ENCODE measurements at places on chromosomes 4 and X.

GRCh38 chr4:129581305-129581704, 485.4 kb downstream of the C4orf33 start:
- no peak for DNase-seq

DNA sequence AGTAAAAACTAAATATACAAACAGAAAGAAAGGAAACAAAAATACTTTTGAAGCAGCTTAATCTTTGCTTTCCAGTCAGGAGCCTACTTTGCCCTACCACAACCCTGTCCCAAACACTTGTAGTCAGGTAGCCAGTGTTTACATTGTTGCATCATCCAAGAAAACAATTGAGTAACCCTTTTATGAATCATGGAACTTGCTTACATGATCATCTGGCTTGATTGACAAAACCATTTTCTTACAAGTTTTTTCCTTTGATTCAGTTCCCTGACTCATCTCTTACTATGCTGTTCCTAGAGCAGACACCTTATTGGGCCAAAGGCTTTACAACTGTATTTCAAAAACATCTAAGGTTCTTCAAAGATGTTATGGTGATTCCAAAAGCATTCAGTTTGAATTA, 740.1 kb downstream of the KLHL13 start:
- no peak for DNase-seq

- DNase-seq = no peak
Observed at GRCh38 chr4:48939785-48940184, 33.2 kb upstream of the OCIAD2 start.

DNA sequence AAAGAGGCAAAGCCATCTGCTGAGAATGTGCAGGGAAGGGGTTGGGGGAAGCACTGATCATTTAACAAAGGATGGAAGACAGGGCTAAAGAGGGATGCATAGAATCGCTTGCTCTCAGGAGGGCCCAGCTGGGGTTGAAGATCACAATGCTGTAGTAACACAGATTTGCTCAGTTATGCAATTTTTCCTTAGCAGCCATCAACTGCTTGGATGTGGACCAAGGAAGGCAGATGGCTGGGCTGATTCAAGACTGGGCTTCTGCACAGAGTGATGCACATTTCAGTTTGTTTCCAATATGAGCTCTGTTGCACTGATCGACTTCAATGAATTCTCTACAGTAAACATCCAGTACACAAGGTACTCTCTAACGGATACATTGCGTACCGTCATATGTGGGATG, 127.8 kb upstream of the TBL1X start:
- DNase-seq = no peak

GRCh38 chr4:154490583-154491340, 837 bp downstream of the DCHS2 start:
- DNase-seq = no peak

DNA sequence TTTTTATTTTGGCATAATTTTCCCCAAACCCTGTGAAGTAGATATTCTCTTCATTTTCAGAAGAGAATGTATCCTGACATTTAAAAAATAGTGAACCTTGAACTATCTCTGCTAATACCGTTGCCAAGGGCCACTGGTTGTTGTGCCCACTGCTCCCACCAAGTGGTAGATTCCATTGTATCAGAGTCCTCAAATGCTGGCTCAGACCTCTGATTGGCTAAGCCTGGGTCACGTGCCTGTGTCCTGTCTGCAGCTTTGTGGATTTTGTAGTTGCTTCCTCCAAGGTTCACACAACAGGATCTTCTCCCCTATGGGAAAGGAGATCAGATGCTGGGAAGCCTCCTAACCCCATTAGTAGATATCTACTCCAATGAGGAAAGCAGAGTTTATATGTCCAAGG, 104.8 kb upstream of the CASK start:
- no peak for DNase-seq

- DNase-seq = no peak
Observed at GRCh38 chr4:38205261-38205660, 245.1 kb downstream of the PTTG2 start.

Data from stimulated activated CD4-positive, alpha-beta T cell treated with anti-CD3 and anti-CD28 coated beads, Interleukin-1b, Interleukin-23, amount 100 ng/mL, for 1 hour (primary cell).